ENCODE measurements at places on chromosomes 11 and 22.

DNA sequence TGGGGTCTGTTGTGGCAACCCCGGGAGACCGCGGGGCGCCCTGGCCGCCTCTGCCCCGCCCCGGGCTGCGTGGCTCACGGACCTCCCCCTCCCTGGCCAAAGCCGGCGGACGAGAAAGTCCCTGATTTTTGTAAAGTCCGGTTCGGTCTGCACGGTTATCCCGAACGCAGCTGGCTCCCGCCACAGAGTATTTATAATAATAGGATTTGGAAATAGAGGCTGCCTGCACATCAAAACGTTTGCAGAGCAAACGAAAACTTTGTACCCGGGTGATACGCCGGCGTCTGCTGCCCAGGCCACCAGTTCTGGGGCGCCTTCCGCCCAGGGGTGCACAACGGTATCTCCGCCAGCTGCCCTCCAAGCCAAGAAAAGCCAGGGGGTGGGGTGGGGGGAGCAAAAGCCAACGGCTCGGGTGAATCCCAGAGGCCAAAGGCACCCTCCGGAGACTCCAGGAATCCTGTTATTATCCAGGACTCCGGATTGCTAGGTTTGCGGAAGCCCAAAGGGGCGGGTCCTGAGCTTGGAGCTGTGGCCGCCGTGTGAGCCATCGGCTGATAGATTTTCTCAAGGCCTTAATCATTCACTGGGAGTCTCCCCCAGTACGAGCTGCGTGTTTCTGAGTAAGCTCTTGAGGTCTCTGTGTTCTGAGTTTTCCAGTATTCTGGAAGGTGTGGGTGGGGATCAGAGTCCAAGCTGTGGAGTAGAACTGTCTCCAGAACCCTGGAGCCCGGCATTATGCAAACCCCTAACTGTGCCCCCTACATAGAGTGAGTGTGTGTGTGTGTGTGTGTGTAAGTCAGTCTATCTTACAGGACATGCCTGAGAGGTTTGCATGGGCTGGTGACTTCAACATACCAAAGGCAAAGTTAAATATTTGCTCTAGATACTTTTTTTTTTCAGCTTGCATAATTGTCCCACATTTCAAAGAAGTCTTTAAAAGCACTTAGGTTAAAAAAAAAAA is 673 bp upstream of the SHANK2 start:
- peak; percentile 63 for DNase-seq

DNA sequence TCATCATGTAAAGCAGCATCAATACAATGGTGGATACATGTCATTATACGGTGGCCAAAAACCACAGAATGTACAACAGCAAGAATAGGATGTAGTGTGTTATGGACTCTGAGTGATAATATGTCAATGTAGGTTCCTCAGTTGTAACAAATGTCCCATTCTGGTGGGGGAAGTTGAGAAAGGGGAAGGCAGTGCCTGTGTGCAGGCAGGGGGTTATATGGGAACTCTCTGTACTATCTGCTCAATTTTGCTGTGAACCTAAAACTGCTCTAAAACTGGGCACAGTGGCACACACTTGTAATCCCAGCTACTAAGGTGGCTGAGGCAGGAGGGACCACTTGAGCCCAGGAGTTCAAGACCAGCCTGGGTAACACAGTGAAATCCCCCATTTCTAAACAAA is 5.9 kb downstream of the CHKA start:
- no peak for DNase-seq

- DNase-seq: no peak
Observed at GRCh38 chr11:73537969-73538368, 59.9 kb downstream of the FAM168A start.

GRCh38 chr11:45563810-45564209 is 101.6 kb downstream of the CHST1 start:
- no peak for DNase-seq

DNA sequence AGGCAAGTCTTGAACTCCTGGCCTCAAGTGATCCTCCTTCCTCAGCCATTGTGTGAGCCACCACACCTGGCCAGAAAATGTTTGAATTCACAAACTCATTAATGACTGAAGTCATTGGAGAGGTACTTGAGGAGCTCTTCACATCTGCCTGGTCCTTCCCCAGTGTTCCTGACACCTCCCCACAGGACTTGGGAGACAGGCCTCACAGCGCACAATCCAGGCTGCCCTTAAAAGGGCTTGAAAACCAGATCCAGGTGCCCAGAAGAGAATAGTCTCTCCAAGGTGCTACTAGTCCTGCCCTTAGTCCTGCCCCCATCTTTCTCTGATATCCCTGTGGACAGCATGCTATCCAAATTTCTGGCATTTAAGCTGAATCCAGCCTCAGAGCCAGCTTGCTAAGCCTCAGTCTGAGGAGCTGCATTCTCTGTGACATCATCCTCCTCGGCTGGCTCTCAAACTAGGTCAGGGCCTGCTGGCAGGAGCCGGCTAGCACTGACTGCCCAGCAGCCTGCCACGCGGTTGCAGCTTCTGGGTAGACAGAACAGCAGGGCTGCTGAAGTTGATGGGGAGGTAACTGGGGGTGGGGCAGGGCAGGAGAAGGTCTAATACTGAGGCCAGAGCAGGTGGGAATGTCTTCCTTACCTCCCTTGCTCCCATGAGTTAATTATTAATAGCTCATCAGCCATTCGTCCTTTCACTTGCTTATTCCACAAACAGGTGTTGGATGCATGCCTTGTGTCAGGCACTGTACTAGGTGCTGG is 35.3 kb upstream of the NECTIN1 start:
- DNase-seq: peak; percentile 69

DNA sequence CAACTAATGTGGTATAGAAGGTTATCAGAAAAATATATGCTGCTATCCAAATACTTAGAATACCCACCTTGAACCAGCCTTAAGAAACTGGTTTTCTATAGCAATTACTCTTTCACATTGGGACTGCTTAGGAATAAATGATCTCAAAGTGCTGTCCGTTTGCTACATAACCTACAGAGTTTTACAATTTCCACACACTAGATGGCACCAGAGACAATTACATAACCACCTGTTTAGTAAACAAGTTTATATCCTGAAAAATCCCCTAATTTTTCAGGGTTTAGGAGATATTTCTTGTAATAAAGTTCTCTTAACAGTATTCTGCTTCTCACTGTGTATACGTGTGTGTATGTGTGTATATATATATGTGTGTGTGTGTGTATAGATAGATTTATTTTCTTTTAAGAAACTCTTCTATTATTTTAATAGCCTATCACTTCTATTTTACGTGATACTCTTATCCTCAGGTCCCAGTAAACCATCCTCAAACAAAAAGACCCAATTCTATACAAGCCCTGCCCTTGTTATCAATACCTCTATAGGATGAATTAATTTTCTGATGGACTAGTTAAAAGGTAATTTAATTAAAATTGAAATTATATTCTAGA is 6.7 kb upstream of the OR5I1 start:
- peak; percentile 21 for DNase-seq

DNA sequence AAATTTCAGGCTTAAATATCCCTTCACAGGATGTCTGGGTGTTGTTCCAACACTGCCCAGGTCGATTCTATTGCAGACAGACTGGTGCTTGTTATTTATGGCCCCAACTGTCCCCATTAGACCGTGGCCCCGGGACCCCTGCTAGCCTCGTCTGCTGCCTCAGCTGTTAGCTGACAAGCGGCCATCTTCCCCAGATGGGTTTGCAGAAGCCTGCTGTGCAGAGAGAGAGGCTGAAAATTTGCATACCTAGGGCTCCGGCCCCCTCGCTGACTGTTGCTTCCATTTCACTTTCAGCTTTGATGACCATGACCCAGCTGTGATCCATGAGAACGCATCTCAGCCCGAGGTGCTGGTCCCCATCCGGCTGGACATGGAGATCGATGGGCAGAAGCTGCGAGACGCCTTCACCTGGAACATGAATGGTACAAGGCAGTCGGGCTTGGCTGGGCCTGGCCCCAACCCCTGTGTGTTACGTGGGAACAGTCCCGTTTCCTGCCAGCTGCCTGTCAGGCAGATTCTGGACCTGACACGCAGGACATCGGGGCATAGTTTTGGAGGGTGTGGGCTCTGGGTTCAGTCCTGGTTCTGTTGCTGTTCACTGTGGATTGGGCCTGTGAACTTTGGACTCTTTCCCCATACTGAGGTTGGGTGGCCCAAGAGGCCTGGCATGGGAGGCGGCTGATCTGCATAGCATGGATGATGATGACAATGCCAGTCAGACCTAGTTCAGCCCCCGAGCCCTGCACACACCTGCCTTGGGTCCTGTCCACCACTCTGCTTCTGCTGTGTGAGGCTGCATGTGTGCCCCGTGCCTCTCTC is 16.4 kb downstream of the SMARCB1 start:
- no peak for DNase-seq

- DNase-seq: no peak
Observed at GRCh38 chr11:17408641-17409040, 20.2 kb upstream of the KCNJ11 start.

GRCh38 chr22:19784384-19785175 is 24.0 kb downstream of the TBX1 start:
- DNase-seq: no peak

DNA sequence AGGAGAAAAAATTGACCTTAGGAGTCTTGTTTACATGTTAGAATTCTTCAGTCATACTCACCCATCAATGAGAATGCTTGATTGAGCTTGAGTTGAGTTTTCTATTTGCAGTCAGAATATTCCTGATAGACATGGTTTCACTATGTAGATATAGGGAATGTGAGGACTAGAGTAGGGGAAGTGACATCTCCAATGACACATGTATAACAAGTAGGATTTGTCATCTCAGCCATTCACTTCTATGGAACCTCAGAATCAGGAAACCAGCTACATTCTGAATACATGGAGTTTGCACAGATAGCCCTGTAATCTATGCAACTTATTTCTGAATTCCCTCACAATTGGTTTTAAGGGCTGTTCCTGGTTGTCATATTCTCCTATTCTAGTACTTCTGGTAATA is 20.1 kb upstream of the OR9Q1 start:
- DNase-seq: no peak

- DNase-seq: no peak
Observed at GRCh38 chr11:131063638-131064037, 147.4 kb upstream of the SNX19 start.

- DNase-seq: no peak
Observed at GRCh38 chr22:25451480-25452114, 112.9 kb upstream of the GRK3 start.

- DNase-seq: no peak
Observed at GRCh38 chr22:20391222-20391621, 2.7 kb upstream of the ZNF74 start.

- no peak for DNase-seq
Observed at GRCh38 chr22:27627901-27628300, 173.7 kb downstream of the MN1 start.

GRCh38 chr11:13896175-13896980 is 66.1 kb upstream of the SPON1 start:
- DNase-seq: no peak

DNA sequence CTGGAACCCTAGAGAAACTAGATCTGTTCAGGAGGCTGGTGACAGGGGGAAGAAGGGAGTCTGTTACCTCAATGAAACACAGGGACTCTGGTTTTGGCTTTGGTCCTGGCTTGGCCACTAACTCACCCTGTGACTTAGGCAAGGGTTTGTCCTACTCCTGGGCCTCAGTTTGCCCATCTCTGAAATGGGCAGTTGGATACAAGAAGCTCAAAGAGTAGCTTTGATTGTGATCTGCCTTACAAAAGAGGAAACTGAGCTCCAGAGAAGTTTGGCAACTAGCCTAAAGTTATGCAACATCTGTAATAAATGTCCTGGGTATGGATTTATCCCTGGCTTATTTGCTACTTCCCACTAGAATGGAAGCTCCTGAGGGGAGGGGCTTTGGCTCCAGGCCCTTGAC is 24.0 kb upstream of the LMO1 start:
- DNase-seq: no peak

DNA sequence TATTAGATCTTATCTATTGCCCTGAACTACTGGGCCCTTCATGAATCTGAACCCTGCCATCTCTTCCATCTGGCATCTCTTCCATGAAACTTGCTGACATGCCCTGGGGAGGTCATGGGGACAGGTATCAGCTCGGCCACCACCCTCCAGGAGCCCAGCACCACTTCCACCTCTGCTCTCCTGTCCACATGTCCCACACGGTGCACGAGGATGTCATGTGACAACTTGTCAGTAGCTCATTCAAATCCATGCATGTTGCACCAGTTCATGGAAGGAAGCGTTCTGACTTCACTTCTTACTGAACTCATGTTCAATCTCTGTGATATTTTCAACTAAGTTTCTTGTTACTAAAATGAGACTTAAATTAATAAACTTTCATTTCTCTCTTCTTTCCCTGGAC is 16.6 kb downstream of the YPEL1 start:
- DNase-seq: no peak

DNA sequence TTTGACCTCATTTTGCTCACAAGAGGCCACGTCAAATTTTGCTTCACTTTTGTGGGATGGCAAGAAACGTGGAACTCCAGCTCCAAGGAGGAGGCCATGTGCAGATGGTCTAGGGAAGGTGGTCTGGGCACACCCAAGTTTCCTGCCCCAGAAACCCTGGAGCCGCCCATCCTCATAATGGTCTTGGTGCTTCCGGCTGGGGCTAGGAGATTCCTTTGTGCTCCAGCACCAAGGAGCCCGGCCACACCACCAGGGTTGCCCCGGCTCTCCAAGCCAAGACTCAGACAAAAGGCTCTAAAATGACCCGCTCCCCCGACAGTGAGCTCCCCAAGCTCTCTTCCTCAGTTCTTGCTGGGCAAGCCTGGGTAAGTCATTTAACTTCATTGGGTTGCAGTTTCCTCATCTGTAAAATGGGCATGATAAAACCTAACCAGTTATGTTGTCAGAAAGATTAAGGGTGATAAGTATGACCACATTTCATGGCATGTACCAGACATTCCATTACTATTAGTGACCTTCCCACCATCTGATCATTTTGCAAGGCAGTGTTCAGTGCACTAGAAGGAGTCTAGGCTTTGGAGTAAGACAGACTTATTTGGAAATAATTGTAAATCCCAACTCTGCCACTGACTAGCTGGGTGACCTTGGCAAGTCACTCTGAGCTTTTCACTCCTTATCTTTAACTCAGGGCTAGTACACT is 23.3 kb downstream of the DKK3 start:
- DNase-seq: peak; percentile 93

- no peak for DNase-seq
Observed at GRCh38 chr22:43706571-43707328, 105.4 kb downstream of the EFCAB6 start.

GRCh38 chr11:134120921-134121526 is 52.2 kb downstream of the JAM3 start:
- peak; percentile 67 for DNase-seq

GRCh38 chr22:37442537-37442936 is 15.3 kb upstream of the ELFN2 start:
- DNase-seq: no peak

- no peak for DNase-seq
Observed at GRCh38 chr11:69906453-69906907, 87.3 kb upstream of the FGF3 start.

Measured in AG10803 (cell line).